ENCODE measurements at places on chromosomes 16 and 17.

- DNase-seq = no peak
These were observed 23.4 kb downstream of the MYH13 start for GRCh38 chr17:10349403-10349802.

- DNase-seq = peak; percentile 86
These were observed 38.9 kb upstream of the C1QL1 start for GRCh38 chr17:45006927-45007461.

- no peak for DNase-seq
These were observed 12.6 kb downstream of the ZBTB4 start for GRCh38 chr17:7466639-7467341.

DNA sequence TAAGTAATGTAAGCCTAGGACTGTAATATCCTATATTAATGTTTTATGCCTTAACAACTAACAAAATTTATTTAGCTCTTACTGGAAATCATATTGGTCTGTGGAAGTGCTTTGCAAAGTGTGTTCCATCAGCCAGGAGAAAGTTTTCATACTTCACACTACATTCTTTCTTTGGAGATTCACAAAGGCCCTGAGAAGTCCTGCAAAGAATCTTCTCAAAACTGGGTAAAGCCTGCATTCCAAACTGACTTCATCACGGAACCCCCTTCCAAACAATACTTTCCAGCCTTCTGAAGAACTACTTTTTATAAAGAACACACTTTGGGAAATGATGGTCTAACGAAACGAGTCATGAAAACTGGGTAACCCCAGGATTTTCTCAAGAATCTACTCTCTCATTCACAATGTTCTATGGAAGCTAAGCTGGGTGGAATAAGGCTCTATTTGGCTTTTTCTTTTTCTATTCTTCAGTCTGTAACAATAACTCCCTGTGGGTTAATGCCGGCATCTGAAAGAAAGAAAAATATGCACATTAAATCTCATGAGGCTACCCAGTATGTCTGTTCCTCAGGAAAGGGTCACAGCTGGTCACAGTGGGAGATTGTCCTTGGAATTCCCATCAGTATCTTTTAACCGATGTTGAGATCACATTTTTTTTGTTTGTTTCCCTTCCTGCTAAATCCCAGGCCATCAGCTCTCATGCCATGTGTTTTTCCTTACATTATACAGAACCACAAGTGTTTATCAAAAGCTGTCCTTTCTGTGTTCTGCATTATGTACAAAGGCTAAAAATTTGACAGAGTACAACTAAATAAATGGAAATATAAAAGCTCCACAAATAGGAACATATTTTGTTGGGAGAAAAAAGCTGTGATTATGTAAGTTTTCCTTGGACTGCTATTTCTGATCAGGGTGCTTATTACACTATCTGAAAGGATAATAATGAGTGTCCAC is 12.8 kb upstream of the AKAP1 start:
- no peak for DNase-seq

GRCh38 chr16:86951831-86952598 is 365.2 kb downstream of the C16orf95 start:
- DNase-seq = no peak
